ENCODE measurements at places on chromosomes 6 and 20. TPM values are rescaled to one million over a fixed set of nuclear protein-coding genes. Genes with fewer than 3 reads are reported as not detected.

The SIRPB2 gene
- total RNA-seq = 3.1 TPM

- DNase-seq = no peak
Measured at GRCh38 chr6:33634161-33634727, 13.1 kb downstream of the ITPR3 start.

GRCh38 chr6:28803337-28803709 lies 120.5 kb downstream of the TRIM27 start:
- no peak for DNase-seq

DNA sequence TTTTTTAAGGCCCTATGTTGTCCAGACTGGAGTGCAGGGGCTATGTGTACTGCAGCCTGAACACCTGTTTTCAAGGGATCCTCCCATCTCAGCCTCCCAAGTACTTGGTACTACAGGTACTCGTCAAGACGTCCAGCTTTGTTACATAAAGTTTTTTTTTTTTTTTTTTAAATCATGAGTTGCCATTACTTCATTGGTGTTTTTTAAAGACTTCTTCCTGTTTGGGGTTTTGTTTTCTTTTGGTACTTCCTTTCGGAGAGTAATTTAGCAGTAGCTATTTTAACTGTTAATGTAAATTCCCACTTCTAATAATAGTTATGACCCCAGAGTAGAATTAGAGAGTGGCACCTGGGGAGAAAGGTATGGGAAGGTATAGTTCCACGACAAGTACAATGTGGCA lies 10.5 kb downstream of the ZNFX1 start:
- DNase-seq = no peak

The LST1 gene
- total RNA-seq = 5.5 TPM

DNA sequence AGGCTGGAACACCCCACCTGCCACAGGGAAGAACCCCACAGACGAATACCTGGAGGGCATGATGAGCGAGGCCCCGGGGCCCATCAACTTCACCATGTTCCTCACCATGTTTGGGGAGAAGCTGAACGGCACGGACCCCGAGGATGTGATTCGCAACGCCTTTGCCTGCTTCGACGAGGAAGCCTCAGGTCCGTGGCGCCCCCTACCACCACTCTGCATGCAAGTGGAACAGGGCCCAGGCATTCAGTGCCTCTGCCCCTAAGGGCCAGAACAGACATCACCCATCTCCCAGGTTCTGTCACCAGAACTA lies 6.6 kb downstream of the MYL9 start:
- DNase-seq = no peak

The BPI gene
- total RNA-seq = 0.11 TPM

The GSTA2 gene
- not detected for total RNA-seq

The CALHM6 gene
- 1.4 TPM for total RNA-seq

DNA sequence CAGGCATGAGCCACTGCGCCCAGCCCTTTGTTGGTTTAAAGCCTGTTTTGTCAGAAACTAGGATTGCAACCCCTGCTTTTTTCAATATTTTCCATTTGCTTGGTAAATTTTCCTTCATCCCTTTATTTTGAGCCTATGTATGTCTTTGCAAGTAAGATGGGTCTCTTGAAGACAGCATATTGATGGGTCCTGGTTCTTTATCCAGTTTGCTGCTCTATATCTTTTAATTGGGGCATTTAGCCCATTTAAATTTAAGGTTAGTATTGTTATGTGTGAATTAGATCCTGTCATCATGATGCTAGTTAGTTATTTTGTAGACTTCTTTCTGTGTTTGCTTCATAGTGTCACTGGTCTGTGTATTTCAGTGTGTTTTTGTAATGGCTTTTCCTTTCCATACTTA lies 46.8 kb downstream of the ZC2HC1B start:
- no peak for DNase-seq

The PAX1 gene
- total RNA-seq = not detected

DNA sequence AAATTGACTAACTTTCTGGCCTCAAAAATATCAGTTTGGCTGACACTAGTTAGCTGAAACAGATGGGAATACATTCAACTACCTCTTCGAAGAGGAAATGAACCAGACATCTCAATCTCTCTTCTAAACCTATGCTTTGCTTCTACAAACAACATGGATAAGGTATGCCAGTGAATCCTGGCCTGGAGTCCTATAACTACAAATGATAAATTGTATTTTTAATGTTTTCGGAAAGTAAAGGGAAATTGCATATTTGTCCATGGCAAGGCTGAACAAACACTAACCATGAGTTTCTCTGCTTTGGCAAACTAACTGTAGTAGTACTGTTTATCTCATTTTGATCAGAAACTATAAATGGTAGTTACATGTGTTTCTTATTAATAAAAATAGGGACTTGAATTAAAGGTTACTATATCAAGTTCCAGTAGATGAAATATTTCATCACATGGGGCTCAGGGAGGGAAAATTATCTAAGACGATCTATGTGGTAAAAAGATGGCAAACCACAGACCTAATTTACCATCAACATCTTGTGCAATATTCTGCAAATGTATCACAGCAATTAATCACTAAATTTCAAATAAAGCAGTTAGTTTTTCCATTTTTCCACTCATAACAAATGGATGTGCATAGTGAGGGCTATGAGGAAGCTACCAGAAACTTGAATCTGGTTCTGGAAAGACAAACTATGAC lies 76.8 kb downstream of the COL12A1 start:
- no peak for DNase-seq

DNA sequence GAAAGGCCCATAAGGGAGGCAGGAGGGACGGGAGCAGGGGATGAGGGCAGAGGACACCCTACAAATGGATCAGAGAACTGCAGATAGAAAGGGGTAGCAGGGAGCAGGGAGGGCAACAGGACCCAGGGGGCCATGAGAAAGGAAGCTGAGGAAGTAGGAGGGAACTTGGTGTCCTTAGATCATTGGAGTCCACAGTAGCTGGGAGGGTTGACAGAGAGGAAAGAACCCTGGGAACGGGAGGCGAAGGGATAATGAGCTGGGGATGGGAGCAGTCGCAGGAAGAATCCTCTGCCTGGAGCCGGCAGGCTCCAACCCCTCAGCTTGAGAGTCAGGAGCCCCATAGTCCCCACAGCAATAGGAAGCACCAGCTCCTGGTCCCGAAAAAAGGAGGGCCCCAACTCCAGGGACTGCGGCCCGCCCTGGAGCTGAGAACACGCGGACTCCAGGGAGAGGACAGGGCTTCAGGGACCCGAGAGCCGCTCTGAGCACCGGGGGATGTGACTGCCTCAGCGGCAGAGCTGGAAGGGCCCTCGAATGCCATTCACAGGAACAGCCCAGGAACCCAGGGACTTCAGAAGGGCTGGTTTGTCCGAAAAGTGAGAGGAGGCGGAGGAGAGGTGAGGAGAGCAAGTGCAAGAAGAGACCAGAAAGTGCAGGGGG lies 32.7 kb downstream of the HLA-A start:
- no peak for DNase-seq

DNA sequence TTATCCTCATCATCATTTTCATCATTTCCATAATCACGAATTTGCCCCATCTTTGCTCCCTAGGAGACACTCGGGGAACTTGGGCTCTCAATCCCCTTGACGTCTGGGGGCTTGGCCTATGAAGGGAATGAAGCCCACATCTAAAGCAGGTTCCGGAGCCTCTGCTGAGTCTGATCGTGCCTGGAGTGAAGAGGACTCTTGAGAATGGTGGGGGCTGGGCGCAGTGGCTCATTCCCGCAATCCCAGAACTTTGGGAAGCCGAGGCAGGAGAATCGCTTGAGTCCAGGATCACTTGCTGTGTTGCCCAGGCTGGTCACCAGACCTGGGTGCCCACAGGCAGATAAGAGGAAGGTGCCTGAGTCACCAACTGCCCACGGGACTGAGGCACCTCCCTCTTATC lies 114.5 kb downstream of the SYCP2 start:
- no peak for DNase-seq

DNA sequence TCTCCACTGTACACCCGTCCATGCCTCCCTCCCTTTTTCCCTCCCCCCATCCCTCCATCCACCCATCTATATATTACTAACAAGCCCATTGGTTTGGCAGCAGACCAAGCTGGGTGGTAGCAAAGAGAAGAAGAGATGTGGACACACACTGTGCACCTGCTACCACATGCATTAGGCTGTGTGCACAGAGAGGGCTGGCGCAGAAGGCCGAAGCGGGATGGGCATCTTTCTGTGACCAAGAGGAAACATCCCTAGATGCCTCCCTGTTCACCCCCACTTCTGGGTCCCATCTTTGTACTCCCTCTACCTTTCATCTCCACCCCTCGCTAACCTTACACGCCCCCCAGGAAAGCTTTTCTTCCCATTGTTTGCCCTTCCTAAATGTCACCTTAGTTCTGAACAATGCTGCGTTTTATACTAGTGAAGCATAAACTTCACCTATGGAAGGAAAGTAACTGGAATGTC lies 64.9 kb upstream of the AFDN start:
- DNase-seq = no peak

The GRM1 gene
- total RNA-seq = 2.2 TPM

The TP53INP2 gene
- 108 TPM for total RNA-seq

- no peak for DNase-seq
Measured at GRCh38 chr6:143647191-143647590, 30.6 kb upstream of the PHACTR2 start.

DNA sequence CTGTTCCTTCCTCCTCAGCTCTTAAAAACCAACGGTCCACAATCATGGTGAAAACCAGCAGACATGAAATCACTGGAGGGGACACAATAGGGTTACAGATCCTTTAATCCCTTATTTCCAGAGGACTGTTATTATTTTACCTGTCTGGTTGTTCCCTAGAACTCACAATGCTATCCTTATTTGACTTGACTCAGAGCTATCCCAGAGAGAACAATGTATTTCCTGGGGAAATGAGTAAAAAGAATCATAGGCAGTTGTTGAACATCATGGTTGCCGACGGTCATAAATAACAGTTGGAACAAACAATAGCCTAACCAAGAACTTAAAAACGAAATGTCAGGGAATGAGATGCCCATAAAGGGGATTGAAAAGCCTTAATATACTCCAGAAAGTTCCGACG lies 9.3 kb downstream of the OR2H1 start:
- no peak for DNase-seq

The HAO1 gene
- not detected for total RNA-seq

The PKIB gene
- 0.22 TPM for total RNA-seq

GRCh38 chr6:868201-868600 lies 175.3 kb upstream of the EXOC2 start:
- no peak for DNase-seq

GRCh38 chr20:31674895-31675827 lies 37.4 kb downstream of the COX4I2 start:
- DNase-seq = peak; percentile 76

DNA sequence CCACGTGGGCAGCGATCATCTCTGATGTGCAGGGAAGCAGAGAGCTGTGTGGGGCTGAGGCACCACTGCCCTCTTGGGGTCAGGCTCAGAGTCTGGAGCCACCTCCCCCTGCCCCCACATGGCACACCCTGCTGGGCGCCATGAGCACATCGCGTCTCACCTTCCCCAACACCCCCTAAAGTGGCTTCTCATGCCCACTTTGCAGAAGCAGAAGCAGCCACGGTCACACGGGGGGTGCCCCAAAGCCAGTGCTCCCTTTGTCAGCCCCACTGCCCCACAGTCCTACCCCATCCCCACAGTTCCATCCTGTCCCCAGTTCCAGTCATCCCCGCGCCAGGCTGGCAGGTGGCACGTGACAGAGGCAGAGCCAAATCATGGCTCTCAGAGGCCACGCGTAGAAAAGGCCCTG lies 19.5 kb downstream of the SDCBP2 start:
- DNase-seq = no peak

DNA sequence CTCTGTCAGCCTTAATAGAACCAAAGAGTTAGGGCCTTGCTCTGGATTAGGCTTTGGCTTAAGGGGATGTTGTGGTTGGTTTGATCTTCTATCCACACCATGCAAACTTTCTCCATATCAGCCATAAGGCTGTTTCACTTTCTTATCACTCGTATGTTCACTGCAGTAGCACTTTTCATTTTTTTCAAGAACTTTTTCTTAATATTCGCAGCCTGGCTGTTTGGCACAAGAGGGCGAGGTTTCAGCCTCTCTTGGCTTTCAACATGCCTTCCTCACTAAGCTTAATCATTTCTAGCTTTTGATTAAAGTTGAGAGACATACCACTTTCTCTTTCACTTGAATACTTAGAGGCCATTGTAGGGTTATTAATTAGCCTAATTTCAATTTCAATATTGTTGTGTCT lies 193.1 kb downstream of the NRN1 start:
- no peak for DNase-seq

GRCh38 chr6:21828704-21829103 lies 235.2 kb downstream of the SOX4 start:
- DNase-seq = no peak

- DNase-seq = no peak
Measured at GRCh38 chr6:33905071-33905609, 101.3 kb upstream of the MLN start.

- no peak for DNase-seq
Measured at GRCh38 chr6:398558-399078, 7.1 kb downstream of the IRF4 start.

DNA sequence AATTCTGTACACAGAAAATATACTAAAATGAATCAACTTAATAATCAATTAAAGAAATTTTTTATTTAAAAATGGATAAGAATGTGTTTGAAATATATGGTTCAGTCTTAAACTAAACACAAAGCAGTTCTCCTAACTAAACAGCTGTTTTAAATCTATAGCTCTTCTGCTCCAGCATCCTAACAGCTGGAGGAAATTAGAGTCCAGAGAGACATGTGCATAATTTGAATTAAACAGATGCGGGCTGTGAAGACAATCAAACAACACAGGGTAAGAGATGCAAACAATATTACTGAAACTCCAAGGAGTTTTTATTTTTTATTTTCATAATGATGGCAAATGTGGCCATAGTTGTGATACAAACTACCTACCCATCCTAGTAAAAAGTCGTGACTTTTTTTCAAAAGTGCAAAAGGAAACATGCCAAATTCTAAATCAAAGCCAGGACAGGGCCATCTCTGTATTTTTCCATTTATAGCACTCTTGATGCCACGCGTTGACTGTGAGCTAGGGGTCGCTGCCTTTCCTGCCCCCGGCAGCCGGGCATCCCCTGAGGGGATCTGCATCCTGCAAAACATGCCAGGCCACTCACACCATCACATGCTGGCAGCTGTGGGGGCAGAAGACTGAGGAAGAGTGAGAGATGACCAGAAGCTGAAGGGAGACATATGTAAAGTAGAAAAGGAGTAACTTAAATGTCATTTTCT lies 310.6 kb downstream of the PRKN start:
- no peak for DNase-seq

GRCh38 chr6:109239651-109240321 lies 142.5 kb downstream of the CD164 start:
- DNase-seq = no peak

The PRSS16 gene
- total RNA-seq = not detected

DNA sequence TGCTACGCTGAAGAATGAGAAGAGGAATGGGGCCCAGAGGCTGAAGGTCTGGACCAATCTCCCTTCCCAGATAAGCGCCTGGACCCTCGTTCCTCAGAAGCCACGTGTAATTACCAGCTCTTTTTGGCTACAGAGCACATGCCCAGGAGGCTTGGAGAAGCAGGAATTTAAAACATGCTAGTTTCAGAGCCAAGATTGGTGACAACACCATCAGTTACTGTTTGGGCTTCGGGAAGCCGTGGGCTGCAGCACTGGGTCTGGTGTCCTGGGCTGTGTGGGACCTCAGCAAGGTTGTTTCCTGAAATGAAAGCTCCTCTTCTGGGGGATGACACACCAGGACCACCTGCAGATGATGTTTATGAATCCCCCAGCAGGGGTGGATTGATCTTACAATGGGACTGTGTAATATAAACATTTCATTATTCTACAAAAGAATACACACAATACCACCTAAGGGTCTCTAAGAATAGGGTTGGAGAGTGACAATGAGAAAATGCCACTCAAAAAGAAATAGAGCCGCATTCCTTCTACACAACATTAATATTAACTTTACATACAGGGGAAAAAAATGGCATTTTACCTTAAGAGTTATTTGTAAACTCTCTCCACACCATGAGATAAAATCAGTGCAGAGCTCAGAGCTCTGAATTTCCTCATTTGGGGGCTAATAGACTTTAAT lies 207.8 kb upstream of the FOXQ1 start:
- no peak for DNase-seq

All from Right ventricle myocardium superior (tissue), 1 donor.